ENCODE measurements at places on chromosomes 6 and 20.
A peak's percentile ranks its signal among the peaks of the same experiment; 100 is the strongest.

DNA sequence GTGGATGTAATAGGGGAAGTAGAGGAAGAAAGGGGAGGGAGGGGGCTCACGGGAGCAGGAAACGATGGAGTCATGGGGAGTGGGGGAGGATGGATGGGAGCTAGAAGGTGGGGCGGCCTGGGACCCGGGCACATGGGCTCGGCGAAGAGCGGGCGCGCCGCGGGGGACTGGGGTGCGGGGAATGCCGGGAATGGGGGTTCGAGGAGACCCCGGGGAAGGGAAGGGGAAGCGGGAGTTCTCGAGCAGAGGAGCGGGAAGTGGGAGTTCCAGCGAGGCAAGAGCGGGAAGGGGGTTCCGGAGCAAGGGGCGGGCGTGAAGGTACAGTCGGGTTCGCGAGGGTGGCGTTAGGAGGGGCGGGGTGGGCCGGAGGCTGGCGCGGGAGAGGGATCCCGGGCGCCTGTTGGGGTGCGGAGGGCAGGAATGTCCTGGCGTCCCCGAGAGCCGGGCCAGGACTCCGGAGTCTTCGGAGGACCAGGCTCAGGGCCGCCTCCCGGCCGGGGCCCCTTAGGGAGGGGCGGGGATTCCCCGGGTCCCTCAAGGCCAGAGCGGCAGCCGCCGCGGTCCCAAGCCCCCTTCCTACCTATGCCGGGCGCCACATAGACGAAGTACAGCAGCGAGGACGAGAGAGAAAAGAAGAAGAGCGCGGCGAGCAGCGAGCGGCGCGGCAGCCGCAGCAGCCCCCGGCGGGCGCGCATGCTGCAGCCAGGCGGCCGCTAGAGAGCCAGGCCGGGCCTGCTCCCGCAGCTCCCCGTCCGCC, 504 bp downstream of the B4GALT5 start:
- peak; percentile 40 for DNase-seq

GRCh38 chr6:147227770-147228320, 23.6 kb downstream of the STXBP5 start:
- no peak for DNase-seq

- DNase-seq: no peak
These were observed 18.1 kb downstream of the PMEPA1 start for GRCh38 chr20:57691699-57692098.

DNA sequence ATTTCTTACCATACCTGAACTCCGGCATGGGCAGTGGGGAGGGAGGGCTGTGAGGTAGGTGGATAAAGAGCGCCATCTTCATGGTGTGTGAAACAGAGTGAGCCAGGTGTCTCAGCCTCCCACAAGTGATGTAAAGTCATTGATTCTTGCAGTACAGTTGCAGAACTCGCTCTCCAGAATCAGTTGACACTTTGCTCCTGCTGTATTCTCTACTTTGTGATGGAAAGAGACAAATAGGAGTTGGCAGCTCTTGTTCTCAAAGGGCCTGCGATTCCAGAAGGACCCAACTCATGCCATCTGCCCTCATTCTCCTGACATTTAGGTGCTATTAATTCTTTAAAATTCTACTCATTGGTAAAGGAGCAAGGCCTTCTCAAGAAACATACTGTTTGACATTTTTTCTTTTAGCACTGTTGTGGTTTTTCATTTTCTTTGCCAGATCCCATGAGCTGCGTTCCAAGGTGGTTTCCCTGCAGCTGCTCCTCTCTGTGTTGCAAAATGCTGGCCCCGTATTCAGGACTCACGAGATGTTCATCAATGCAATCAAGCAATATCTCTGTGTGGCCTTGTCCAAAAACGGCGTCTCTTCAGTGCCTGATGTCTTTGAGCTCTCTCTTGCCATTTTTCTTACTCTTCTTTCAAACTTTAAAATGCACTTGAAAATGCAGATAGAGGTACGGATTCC, 49.3 kb downstream of the ARFGEF2 start:
- no peak for DNase-seq

DNA sequence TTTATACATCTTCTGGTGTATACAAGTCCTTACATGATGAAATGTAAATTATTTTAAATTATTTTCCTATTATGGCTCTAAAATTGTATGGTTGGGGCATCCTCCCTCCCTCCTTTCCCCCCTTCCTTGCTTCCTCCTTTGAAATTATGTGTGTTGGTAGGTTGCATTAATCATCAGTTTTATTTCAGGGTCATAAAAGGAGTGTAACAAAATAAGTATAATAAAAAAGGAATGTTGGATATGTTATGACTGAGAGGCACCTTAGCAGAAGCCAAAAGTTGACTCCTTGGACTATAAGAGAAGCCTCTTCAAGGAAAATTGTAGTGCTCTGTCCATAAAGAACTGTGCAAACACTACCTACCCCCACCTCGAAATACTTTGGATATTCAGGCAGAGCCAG, 46.6 kb upstream of the PTPRK start:
- DNase-seq: no peak

GRCh38 chr20:2729251-2729713, 36.7 kb downstream of the EBF4 start:
- DNase-seq: peak; percentile 89

DNA sequence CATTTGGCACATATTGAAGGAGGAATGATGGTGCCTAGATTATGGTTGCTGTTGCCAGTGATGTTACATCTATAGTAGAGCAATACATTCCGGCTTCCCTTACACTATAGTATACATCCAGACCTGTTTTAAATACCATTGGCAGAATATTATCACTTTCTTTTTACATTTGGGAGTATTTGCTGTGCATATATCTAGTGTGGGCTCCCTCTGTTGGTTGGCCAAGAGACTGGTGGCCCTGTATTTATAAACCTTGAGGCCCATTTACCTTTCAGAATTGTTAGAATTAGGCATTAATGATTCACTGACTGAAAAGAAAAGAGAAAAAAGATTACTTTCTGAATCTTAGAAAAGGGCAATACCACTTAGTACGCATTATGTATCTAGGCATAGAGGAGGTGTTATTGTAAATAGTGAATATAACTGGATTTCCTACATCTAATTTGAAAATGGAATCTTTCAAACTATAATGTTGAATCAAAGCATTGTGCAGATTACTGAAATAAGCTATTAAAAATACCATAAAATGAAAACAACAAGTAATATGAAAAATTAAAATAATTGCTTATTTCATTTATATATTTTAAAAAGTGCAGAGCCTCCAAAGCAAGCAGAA, 628.8 kb upstream of the MAN1A1 start:
- peak; percentile 61 for DNase-seq

GRCh38 chr20:59636766-59637370, 32.5 kb downstream of the PHACTR3 start:
- no peak for DNase-seq
